Stimulated activated CD8-positive, alpha-beta memory T cell treated with anti-CD3 and anti-CD28 coated beads, Interleukin-4, amount 100 ng/mL, for 4 hours (primary cell): ENCODE measurements at places on chromosomes 6 and 20.

DNA sequence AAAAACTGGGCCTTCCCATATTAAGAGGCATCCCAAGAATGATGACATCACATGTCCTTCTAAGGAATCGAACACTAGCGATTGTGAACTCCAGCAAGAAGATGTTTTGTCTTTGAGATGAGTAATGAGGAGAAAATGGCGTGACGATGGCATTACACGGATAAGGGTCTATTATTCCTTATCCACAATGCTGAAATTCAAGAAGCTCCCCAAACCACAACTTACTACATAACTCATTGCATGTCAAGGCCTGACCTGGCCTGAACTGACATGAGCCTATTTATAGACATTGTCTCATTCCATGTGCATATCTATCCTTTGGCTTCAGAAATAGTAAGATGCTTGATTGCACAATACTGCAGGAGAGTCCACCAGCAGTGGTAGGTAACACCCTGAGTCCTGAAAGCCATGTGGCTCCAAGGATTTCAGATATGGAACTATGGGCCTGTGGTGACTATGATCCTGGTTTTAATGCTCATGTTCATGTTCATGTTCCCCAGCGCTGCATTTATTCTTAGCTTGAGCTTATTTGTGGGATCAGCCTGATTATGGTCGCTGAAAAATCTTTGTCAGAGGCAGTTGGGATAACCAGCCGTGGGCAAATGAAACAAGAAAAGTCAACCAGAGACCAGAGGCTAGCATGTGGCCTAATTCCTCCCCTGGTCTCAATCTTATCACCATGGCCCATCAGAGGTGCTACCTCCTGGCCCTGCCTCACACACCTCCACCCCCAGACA, 183.2 kb upstream of the JARID2 start:
- no peak for DNase-seq

GRCh38 chr6:98566126-98566525, 268.2 kb upstream of the POU3F2 start:
- DNase-seq: no peak

GRCh38 chr6:24927985-24928745, 7.6 kb downstream of the RIPOR2 start:
- no peak for DNase-seq

DNA sequence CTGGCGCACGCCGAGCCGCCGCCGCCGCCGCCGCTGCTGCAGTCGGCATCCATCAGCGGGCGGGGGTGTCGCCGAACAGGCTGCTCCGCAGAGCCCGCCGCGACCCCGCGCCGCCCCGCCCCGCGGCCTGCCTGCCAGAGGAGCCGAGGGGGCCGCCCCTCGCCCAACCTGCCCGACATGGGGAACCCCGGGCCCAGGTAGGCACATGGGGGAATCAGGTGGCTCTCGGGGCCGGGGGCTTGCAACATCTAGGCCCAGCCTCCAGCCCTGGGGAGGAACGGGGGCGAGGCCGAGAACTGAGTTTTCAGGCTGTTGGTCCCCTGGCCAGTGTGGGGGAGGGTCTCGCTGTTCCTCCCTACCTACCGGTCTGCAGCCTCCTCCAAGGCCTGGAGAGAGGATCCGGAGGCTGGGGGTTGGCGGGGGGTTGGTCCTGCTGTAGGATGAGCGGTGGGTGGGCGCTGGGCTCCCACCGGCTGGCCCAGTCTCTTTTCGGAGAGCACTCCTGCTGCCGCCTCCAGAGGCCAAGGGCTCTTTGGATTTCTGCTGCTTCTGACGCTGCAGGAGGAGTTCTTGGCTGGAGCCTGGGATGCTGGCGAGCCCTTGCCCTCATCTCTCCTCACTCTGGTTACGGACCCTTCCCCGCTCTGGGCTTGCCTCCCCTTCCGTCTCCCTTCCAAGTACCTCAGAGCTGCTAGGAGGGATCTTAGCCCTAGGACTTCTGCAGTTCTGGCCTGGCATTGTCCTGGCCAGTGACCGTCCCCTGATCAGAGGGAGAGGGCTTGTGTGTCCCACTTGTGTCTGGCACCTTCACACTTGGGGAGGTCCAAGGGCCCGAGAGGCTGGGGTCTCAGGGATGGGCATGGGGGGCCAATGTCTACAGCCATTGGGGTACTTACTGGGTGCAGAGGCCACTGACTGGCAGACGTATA, at the start of gene EPB41L1:
Gene EPB41L1, plus strand, starts transcription at position 41 of the 929 bp plus-strand sequence. CDS start 19,038 bp downstream, outside the sequence.
- DNase-seq: no peak

DNA sequence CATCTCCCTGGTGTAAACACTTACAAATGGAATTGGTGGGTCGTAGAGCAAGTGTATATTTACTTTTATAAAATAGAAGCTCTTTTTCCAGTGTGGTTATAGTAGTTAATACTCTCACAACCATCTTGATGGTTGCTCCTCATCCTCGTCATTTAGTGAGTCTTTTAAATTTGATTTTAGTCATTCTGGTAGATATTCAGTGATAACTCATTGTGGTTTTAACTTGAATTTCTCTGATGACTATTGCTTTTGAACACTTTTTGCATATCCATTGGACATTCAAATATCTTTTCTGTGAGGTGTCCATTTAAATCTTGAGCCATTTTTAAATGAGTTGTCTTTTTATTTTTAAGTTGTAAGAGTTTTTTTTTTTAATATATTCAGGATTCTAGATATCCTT, 189.2 kb upstream of the PHACTR1 start:
- DNase-seq: no peak

GRCh38 chr20:58155148-58155925, 73.1 kb downstream of the ANKRD60 start:
- no peak for DNase-seq
